ENCODE measurements at places on chromosomes 16 and 17.

- DNase-seq: no peak
These were observed 23.8 kb downstream of the SEC14L1 start for GRCh38 chr17:77164483-77165091.

DNA sequence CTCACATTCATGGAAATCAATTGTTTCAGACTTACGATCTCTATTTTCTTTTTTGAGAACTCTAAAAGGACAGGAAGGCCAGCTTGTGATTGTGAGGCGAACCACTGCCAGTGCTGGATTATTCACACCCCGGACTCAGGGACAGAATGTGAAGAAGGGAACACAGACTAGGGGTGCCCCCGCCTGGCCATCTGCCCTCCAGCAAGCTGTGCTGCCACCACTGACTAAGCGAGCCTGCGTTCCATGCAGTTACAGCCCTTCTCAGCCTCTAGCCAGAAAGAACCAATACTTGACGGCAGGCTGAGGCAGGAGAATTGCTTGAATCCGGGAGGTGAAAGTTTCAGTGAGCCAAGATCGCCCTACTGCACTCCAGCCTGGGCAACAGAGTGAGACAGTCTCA is 2.8 kb downstream of the HAGH start:
- peak; percentile 51 for DNase-seq

DNA sequence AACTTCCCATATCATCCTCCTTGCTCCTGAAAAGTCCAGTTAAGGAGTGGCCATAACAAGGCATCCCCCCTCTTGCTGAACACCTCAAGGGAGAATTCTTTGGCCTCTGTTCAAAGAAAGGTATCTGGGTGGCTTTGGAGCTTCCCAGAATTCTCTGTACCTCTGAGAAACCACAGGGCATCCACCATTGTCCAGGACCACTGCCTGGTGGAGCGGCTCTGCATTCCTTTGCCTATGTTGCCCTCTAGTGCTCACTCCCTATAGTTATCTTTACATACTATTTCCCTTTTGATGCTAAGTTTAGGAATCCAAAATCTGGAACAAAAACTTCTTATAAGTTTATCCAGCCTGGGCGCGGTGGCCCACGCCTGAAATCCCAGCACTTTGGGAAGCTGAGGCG is 30.3 kb downstream of the CHD9NB start:
- DNase-seq: peak; percentile 65

GRCh38 chr17:3385869-3386816 is at the start of gene OR3A2:
Gene OR3A2 (minus strand): TSS chr17:3386308.
- no peak for DNase-seq

- DNase-seq: no peak
These were observed 42.2 kb downstream of the TBCD start for GRCh38 chr17:82793974-82794630.

GRCh38 chr17:57002904-57003303 is 25.0 kb downstream of the SCPEP1 start:
- DNase-seq: peak; percentile 41

- no peak for DNase-seq
These were observed 528.4 kb upstream of the TOM1L1 start for GRCh38 chr17:54372069-54372749.

DNA sequence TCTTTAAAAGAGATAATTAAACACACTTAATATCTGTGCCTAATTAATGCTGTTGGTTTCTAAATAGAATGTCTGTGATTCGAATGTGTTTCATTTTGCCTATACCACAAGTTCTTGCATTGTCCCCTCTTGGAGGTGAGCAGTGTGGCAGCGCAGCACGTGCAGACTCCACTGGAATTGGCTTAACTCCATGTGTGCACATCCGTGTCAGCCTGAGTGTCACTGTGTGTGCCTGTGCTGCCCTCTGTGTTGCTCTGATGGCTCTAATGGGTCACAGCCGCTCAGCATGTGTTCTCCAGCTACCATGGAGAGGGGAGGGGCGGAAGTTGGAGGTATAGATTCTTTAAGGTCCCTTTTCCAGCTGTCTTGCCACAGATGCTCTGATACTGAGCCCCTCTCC is 226.6 kb downstream of the SPECC1 start:
- DNase-seq: no peak

DNA sequence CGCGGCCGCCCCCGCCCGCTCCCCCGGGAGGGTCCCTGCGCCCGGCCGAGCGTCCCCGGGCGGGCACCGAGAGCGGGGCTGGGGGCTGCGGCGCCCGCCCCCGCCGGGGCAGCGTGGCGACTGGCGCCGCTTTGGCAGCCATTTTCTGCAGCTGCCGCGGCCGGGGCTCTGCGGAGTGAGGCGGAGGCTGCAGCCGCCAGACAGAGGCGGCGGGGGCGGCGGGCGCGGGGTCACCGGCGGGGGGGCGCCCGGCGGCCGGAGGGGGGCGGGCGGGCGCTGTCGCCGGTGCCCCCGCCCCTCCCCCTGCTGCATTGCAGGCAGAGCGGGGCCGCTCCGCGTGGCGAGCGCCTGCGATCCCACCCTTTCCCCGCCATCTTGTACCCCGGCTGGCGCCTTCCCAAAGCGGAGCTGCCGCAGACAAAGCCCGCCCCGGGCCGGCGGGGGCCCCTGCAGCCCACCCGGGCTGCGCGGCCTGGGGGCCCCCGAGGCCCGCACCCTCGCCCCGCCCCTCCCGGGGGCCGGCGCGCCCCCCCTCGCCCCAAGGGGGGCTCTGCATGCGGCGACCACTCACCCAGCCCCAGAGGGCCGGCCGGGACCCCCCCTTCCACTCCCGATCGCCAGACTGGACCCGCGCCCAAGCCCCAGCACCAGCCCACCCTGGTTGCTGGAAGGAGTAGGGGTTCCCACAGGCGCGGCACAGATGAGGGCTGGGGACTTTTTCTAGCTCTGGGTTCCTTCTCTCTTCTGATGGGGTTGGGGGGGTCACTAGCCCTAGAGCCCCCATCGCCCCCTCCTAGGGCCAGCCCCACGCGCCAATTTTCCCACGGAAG is 16.6 kb upstream of the CBX8 start:
- DNase-seq: no peak

GRCh38 chr17:77286391-77286640 is 145.5 kb downstream of the SEC14L1 start:
- no peak for DNase-seq

GRCh38 chr17:77374170-77374936 is 233.6 kb downstream of the SEC14L1 start:
- no peak for DNase-seq

- no peak for DNase-seq
These were observed 21.7 kb downstream of the SRCAP start for GRCh38 chr16:30720694-30721093.

DNA sequence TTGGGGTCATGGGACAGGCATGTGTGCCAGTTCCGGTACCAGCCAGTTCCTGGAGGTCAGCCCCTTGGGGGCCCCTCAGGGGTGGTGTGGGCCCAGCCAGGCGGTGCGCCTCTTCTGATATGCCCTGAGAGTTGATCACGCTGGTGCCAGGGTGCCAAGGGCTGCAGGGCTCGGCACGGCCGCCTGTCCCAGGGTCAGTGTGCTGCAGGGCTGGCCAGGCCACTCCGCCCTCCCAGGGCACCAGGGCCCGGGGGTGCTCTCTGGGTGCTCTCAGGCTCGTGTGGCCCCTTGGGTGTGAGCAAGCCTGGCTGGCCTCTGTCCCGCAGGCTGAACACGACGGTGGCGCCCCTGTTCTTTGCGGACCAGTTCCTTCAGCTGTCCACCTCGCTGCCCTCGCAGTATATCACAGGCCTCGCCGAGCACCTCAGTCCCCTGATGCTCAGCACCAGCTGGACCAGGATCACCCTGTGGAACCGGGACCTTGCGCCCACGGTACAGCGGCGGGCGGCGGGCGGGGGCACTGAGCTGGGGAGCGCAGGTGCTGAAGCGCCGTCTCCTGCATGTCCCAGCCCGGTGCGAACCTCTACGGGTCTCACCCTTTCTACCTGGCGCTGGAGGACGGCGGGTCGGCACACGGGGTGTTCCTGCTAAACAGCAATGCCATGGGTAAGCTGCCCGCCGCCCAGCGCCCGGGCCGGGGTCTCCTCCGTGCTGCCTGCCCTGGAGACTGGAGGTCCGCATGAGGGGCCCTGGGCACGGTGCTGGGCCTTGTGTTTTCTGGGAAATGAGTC is 6.0 kb downstream of the GAA start:
- no peak for DNase-seq

DNA sequence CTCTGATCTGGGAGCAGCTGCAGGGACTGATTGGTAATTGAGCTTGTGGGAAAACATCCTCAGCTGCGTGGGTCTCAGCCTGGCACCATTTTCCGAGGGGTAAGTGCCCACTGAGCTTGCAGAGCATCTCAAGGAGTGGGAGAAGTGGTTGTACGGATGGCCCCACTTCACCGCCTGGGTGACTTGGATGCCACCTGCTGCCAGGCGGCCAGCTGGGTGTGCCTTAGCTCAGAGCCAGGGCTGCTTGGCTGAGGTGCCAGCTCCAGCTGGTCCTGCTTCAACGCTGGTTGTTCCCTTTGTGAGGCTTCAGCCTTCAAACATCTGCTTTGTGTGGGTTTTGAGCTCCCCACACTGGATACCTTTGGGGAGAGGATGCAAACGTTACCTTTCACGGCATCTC is 482.7 kb upstream of the EEF2KMT start:
- no peak for DNase-seq

DNA sequence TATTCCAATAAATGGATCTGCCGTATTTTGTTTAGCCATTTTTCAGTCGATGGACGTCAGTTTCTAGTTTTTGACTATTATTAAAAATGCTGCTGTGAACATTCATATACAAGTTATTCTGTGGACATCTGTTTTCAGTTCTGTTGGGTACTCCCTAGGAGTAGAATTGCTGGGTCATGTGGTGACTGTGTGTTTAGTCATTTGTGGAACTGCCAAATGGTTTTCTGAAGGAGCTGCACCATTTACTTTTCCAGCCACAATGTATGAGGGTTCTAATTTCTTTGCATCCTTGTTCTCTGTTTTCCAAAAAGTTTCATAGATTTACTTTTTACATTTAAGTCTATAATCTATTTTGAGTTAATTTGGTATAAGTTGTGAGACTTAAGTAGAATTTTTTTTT is 29.5 kb downstream of the CYLD start:
- DNase-seq: no peak

DNA sequence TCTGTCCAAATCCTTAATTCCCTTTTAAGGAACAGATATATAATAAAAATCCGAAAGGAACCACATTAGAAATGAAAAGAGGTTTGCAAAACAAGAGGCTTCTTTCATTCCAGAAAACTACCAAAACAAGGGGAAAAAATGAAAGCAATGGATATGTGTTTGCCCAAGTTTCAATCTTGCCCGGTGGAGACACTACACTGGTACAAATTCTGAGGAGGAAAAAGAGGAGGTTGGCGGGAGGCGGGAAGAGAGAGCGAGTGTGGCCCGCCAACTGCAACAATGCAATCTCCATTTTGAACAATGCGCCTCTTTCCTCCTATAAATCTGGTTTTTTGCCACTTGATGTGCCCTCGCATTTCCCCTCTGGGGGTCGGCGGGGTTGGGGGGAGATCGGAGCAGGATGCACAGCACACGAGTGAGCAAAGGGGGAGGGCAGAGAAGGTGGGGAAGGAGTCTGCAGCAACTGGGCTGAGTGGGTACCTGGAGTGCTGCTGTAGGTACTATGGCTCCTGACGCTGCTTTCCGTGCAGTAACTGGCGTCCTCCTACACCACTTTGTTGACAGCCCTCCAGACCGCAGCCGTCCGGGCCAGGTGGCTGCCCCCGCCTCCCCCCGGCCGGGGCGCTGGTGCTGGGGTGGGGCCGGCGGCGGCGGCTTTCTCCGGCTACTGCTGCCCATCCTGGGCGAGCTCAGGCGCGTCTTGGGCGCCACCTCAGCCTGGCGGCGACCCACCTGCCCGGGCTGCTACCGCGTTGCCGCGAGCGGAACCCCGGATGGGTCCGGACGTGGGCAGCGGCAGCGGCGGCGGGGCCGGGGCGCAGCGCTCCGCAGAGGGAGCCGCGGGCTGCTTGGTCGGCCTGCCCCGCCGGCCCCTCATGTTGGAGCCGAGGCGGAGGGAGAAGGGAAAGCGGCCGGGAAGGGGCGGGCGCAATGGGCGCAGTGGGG is 93.8 kb upstream of the PLEKHM1 start:
- DNase-seq: peak; percentile 81

DNA sequence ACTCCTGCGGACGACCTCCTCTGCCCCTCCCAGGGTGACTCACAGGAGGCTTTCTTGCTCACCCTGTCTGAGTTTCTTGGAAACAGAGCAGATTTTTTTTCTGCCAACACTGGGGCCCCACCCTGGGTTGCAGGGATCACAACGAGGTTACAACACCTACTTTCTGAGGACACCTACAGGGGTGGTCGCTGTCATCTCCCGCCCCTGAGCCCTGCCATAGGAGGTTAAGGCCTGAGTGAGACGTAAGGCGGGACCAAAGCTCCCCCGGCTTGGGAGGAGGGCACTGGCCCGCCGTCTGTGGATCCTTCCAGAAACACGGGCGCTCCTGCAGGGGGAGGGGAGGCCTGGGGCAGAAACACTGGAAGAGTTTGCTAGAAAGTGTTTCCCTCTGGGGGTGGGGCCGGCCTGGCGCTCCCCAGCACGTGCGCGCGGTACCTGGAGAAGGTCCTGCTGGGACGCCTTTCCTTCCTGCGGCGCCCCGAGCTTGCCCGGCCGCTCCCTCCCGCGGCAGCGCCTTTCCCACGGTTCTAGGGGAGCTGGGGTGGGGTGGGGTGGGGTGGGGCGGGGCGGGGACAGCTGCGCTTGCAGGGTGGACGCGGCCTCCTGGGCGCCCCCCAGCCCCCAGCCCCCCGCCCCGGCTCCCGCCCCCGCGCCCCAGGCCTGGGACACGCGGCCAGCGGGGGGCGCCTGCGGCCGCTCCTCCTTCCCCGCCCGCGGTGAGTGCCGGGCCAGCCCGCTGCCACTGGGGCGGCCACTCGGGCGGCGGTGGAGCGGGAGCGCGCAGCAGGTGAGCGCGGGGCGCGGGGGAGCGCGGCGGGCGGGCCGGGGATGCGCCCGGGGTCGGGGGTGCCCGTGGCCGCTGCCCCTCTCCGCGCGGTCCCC is 20.7 kb upstream of the ADCY7 start:
- DNase-seq: peak; percentile 94

DNA sequence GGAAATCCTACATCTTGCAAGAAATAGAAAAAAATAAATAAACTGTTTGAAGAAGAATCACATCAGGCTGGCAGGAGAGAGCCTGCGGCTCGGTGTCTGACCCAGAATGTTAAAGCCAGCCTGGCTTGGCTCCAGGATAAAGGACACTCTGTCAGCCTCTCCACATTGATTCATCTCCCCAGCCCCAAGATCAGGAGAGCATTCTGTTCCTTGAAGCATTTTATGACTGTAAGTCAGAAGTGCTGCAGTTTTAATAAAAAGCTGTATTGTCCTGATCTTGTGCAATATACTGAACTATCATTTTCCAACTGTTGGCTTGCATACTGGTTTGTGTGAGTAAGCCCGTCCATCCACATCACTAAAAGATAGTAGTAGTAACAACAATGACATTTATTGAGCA is 426.6 kb downstream of the HAPSTR1 start:
- no peak for DNase-seq

Measured in MCF 10A (cell line).